ENCODE measurements at places on chromosomes 3 and 15.

- no peak for DNase-seq
Observed at GRCh38 chr3:120415756-120416155, 35.0 kb downstream of the FSTL1 start.

- DNase-seq: peak; percentile 48
Observed at GRCh38 chr3:152272771-152273242, 4.1 kb downstream of the MBNL1 start.

- DNase-seq: no peak
Observed at GRCh38 chr3:94561094-94561493, 498.2 kb downstream of the NSUN3 start.

DNA sequence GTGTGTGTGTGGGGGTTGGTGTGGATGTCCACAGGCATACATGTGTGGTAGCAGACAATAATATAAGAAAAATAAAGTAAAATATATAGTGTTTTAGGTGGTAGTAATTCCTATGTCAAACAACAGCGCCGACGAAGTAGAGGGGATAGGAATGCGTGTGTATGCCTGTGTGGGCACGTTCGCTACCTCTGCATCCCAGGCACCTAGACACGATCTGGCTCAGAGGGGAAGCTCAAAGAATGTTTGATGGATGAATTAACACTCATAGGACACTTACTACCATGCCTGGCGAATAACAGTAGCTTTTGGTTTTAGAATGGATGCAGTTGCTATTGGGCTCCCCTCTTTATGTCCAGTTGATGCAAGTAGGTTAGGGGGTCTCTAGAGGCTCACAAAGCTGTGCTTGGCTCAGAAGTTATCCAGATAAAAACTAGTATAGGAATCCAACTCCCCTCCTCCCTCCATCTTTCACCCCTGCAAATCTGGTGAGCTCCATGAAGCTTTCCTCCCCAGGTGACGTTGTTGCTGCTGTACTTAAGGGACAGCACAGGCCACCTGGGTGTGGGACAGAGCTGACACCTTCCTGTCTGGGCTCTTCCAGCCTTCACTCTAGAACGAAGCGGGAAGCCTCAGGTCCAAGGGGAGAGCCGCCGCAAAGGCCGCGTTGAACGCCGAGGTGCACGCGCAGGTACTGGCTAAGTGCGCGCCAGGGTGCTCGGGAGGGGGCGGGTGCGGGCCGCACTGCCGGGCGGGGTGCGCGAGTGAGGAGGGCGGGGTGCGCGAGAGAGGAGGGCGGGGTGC is 192.6 kb upstream of the LYSMD4 start:
- peak; percentile 55 for DNase-seq

GRCh38 chr3:127546970-127547733 is 43.4 kb downstream of the TPRA1 start:
- DNase-seq: no peak

DNA sequence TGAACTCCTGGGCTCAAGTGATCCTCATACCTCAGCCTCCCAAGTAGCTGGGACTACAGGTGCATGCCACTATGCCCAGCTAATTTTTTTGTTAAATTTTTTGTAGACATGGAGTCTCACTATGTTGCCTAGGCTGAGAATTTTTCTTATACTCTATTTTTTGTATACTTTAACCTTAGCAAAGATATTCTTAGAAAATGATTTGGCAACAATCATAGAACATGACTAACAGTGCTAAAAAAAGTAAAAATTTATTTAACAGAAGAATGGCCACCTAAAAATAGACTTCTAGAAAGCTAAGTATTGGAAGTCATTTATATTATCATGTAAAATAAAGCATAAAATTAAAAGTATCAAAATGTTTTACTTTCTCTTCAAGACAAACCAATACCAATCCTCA is 322.3 kb downstream of the PLCL2 start:
- no peak for DNase-seq

DNA sequence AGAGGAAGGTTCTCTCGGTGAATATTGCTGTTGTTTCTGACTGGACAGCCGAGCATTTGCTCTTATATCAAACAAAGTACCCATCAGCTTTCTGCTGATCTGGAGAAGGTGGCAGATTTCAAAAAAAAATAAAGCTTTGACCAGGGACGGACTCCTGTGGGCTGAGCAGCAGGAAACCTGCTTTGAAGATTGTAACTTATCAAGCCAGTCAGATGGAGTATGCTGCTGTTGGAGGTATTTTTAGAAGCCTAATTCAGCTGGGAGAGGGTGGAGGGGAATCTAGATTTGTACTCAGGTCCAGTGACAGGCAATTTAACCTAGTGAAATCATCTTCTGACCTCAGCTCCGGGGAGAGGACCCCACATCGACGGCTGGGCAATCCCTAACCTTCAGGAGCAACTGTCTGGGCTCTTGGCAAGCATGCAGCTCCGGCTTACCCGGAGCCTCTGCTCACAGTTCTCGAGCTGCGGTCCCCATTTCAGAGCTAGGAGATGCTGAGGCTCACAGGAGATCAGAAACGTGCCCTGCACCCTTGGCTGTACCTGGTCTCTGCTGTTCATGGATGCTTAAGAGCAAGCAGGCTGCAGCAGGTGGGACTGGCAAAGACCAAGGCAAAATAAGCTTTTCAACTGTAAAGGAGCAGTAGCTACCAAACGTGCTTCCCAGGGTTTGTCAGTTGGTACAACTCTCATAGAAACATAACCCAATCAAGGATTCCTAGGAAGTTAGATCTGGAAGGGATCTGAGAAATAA is 89.3 kb upstream of the ST8SIA2 start:
- DNase-seq: no peak

GRCh38 chr3:146589899-146590508 is 15.1 kb downstream of the PLSCR5 start:
- no peak for DNase-seq

DNA sequence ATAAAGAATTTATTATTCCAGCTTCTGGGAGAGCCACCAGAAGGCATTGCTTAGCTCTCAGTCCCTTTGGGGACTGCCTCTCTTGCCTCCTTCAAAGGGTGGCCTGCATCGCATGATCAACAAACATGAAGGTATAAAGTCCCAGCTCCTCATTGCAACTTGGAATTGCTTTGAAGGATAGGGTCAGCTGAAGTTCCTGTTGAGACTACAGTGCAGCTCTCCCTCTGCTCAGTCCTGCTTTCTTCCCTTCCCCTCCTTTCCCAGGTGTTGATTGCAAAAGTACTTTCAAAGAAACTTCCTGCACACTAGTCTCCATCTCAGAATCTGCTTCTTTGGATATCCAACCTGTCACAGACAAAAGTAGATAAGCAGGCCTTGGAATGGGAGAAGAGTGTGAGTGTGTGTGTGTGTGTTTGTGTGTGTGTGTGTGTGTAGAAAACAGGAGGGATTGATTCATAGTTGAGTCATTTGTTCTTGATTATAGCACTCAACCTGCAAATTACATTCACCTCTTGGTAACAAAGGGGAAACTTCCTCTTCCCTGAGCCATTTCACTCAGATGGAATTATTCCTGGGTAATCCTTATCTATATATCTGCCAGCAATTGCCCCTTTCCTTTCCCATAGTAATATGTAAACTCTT is 13.7 kb downstream of the CCR8 start:
- DNase-seq: no peak

GRCh38 chr3:12308517-12308916 is 19.6 kb downstream of the PPARG start:
- DNase-seq: no peak

DNA sequence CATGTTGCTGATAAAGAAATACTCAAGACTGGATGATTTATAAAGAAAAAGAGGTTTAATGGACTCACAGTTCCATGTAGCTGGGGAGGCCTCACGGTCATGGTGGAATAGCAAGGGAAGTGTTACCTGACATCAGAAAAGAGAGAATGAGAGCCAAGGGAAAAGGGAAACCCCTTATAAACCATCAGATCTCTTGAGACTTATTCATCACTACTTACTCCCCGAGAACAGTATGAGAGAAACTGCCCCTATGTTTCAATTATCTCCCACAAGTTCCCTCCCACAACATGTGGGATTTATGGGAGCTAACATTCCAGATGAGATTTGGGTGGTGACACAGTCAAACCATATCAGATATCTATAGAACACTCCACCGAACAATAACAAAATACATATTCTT is 904.6 kb downstream of the PDCD6IP start:
- DNase-seq: no peak
